Stomach (tissue), 19 donors: ENCODE measurements at places on chromosomes 5 and 9.

DNA sequence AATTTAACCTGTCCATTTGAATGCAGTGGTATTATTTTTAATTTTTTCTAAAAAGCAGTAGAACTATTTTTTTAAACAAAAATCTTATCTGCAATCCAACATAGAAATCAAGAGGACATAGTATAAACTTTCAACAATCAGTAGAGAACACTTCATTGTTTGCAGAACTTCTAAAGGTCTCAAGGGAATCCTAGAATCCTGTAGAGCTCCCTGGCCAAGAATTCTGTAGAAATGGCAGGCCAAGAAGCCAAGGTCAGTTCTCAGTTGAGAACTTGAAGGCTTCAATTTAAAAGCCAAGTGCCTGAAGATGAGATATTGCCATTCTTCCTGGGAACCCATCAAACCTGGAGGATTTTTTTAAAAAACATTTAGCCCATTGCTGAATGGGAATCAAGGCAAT lies 199.2 kb upstream of the KLF4 start:
- no peak for DNase-seq

GRCh38 chr5:155878991-155879575 lies 447.9 kb upstream of the SGCD start:
- no peak for DNase-seq

DNA sequence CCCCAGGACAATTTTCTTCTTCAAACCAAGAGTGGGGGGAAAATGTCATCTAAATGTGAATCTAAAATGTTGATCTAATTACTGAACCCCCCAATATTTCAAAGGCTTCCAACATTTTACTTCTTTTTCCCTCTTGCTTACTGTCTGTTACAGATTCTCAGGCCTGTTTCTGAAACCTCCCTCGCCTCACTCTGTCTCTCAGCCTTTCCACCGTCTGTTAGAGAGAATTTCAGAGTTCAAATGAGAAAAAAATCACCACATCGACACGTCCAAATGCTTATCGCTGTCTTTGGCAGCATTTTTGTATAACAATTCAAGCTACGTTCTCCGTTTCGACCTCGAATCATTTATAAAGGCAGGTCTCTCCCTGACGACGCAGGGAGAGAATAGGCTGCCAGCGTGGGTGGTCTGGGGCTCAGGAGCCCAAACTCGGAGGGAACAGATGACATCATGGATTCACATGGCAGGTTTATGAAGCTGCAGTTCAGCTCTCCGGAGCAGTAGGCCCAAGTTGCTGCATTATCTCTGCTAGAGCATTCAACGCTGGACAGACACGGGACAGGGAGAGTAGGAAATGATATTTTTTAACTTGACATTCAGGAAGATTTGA lies 139.8 kb downstream of the GAS1 start:
- DNase-seq, result peak; percentile 85

- DNase-seq, result no peak
Measured at GRCh38 chr5:157671592-157672330, 428 bp downstream of the C5orf52 start.

- no peak for DNase-seq
Measured at GRCh38 chr9:72790989-72791388, 161.9 kb downstream of the ALDH1A1 start.

DNA sequence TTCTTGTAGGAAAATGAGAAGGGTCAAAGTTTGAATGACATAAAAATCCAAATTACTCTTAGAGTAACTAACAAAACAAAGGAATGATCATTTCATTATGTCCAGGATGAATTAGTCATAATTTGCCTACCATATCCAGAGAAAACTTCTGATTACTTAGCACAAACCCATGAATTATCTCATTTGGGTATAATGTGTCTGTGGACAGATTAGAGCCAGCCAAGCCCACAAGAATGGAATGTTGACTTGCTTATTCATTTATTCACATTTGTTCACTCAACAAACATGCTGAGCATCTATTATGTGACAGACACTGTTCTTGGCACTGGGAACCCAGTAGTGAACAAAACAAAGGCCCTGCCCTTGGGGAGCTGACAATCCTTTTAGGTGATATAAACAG lies 87.4 kb downstream of the APBA1 start:
- no peak for DNase-seq

GRCh38 chr5:126884269-126884819 lies 107.4 kb downstream of the LMNB1 start:
- DNase-seq, result no peak

DNA sequence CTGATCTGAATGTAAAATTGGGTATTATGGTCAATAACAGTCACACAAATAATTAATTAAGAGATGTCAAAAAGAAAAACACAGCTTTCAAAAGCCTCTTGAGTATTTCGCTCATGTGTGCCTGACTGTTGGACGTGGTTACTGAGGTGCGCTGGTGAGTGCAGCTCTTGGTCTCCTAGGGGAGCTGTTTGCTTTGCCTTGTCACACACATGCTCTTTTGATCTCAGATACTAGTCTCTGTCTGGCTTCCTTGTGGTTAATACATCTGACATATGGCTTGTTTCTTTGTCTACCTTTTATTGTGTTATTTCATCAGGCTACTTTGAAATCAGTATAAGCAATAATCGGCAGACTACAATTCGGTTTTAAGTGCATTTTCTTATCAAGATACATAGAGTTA lies 51.5 kb downstream of the PCSK1 start:
- no peak for DNase-seq

DNA sequence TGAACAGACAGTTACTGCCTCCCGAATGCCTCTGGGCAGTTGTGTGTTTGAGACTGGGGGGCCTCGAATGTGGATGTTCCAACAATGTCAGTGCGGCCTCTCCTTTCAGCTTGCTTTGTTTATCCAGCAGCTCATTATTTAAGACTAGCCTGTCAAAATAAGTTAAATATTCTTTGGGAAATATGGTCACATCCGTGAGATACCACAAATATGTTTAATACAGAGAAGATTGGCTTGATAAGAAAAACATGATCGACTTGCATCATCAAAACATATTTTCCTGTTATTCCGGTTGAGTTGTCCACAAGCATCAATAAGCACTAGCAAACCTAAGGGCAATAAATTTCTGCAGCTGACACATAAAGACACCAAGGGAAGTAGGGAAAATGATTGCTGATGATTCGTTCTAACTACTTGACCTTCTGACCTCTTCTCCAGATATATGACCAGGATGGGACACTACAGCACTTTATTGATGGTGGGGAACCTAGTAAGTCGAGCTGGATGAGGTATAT lies 66.5 kb downstream of the PRDM6 start:
- no peak for DNase-seq

DNA sequence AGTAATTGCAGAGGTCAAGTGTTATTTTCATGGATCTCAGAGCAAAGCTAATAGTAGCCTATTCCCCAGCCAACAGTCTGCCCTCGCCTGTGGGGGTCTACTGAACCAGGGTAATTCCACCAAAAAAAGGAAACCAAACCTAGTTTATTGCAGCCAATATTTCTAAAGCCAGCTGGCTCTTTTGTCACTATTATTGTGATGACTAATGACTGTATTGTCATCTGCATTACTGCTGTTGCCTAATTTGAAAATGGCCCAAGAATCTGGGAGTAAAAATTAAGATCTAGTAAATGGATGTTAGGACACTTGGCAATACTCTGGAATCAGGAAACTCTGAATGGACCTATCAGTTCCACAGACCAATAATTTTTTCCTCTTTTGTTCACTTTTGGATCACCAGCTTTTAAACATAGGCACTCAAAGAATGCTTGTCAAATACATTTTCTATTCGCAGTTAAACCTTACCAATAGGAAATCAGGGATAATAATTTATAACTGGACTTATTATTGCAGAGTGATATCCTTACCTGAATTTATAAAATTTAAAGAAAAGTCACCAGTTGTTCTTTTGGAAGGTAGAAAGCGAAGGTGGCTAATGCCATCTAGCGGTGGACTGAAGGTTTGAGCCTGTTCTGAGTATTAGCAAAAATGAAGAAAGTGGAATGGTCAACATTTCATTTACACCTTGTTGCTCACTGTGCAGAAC lies 69.2 kb downstream of the SYK start:
- DNase-seq, result peak; percentile 78

- DNase-seq, result no peak
Measured at GRCh38 chr5:122156724-122157325, 27.5 kb downstream of the ZNF474 start.

- no peak for DNase-seq
Measured at GRCh38 chr5:127572930-127573329, 55.5 kb downstream of the PRRC1 start.

- DNase-seq, result no peak
Measured at GRCh38 chr5:89595056-89595455, 712.1 kb upstream of the MEF2C start.

GRCh38 chr9:99666571-99666970 lies 155.1 kb upstream of the NR4A3 start:
- DNase-seq, result peak; percentile 18

DNA sequence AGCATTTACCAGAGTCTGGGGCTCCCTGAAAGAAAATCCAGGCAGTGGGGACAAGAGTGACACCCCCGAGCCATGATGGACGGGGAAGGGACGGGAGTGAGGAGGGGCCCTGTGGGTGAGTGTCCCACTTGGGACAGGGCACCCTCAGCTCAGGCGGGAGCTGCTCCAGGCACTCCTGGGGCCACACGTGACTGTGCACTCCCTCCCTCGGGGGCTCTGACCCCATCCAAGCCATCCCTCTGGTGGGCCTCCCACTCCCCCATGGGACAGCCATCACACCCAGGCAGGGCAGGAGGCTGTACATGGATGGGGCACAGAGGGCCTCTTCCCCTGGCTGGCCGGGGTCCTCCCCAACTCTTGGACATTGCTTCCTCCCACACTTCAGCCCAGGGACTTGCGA lies 3.0 kb upstream of the CARD9 start:
- DNase-seq, result no peak

GRCh38 chr9:123940721-123941523 lies 11.0 kb upstream of the DENND1A start:
- DNase-seq, result no peak

DNA sequence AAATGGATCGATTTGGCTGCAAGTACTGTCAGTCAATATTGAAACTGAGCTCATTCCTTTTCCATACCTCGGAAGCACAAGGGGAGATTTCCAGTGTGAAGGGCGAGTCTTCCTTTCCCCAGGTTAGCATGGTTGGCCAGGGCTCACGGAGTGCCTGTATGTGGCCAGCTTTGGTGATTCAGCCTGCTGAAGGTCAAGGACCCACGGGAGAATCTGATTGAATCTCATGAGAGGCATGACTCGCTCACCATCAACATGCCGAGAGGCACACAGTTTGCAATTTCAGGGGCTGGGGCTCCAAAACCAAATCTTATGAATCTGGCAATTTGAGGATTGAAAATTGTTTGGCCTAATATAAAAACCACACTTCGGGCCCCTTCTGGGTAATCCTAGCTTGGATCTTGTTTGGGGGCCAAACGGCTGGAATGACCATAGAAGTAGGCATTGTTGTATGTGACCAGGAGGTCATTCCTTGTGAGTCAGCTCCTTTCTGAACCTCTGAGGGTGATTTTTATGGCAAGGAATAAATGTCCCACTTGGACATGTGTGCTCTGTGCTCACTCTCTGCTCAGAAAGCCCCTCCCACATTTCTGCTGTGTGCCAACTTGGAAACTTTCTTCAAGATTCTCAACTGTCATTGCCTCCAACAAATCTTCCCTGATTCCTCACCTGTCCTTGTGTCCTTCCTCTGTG lies 69.8 kb downstream of the DOCK2 start:
- no peak for DNase-seq

DNA sequence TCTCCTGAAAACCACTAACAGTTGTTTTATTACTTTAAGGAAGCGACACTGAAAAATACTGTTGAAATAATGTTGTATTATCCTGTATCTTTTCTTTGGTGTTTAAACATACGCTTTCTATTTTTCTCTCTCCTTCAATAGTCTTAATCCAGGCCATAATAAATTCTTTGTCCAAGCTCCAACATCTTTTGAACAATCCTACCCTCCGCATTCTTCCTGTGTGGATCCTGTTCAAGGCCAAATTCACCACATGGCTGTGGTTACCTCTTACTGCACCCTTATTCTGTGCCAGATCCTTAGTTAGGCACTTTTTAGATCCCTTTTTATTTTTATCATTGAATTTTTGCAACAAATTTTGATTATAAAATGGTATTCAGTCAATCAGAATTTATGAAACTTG lies 1691.5 kb downstream of the MAT2B start:
- DNase-seq, result no peak

- DNase-seq, result no peak
Measured at GRCh38 chr5:50700706-50701105, 34.3 kb downstream of the PARP8 start.
